Stimulated activated naive B cell treated with anti-CD40 and anti-IgM and Interleukin-4, amounts not matched to agents 10 μg/mL and 1 μg/mL and 100 μg/mL, for 72 hours (primary cell): ENCODE measurements at places on chromosomes 3 and 15.

DNA sequence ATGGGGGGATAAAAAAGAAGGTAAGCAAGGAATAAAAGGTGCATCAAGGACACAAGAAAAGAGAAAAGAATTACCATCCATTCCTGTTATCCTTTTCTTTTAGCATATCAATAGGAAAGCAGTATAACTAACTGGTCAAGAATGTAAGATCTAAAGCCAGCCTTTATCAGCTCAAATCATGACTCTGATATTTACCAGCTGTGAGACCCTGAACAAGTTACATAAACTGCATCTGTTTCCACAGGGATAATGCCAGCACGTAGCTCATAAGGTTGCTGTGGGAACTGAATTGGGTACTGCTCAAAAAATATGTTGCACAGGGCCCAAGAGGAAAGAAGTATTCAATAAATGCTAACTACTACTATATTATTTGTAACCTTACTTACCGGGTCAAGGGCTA lies 1092.2 kb upstream of the CFAP20DC start:
- no peak for DNase-seq

GRCh38 chr3:53478921-53479664 lies 15.3 kb upstream of the CACNA1D start:
- no peak for DNase-seq

GRCh38 chr15:76614725-76615124 lies 278.2 kb downstream of the ISL2 start:
- no peak for DNase-seq

- no peak for DNase-seq
Measured at GRCh38 chr3:195151866-195152541, 119.0 kb downstream of the XXYLT1 start.

DNA sequence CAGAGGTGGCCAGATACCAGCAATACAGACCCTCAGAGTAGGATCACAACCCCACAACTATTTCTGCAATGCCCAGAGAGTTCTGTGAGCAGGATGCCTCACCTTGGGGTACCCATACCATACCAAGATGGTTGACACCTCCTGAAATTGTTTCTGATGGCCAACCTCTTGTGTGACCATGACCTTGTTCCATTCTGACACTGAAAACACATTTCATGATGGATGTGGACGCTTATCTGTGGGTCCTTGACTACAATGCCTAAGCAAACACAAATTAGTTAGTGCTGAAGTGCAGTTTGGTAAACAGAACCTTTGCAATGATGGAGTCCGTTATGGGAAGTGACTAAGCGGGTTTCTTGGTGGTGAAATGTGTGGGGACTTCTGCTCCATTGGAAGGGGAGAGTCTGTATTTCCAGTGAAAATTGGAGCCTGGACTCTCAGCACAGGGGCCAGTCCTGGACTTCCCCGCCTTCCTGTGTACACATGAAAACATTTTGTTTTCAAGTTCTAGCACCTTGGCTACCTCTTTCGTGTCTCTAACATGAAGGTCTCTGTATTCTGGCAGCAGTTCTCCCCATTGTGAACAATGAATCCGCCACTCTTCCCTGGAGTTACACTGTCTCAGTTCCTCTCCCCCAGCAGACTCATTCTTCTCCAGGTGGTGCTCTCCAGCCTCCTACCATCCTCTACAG lies 106.2 kb downstream of the XXYLT1 start:
- no peak for DNase-seq

GRCh38 chr3:73475175-73475574 lies 149.6 kb downstream of the PDZRN3 start:
- DNase-seq = no peak
